ENCODE measurements at places on chromosomes 5 and 9. TPM values are rescaled to one million over a fixed set of nuclear protein-coding genes. Genes with fewer than 3 reads are reported as not detected.

- H3K27me3 ChIP-seq, result no peaks in the 10 kb centered on the region
- peaks cover 14% of the 10 kb centered on the region for H3K36me3 ChIP-seq
- no peak for DNase-seq
- H3K4me1 ChIP-seq, result peaks cover 3% of the 10 kb centered on the region
- no peak overlapping the region for H3K27ac ChIP-seq
Measured at GRCh38 chr5:914612-915011, 21.9 kb downstream of the TRIP13 start.

- no peaks in the 10 kb centered on the region for H3K36me3 ChIP-seq
- peaks cover 13% of the 10 kb centered on the region for H3K4me1 ChIP-seq
- H3K27me3 ChIP-seq, result no peaks in the 10 kb centered on the region
- H3K4me3 ChIP-seq, result no peak overlapping the region
- H3K27ac ChIP-seq, result no peak overlapping the region
- no peak for DNase-seq
Measured at GRCh38 chr5:92640340-92640739, 940.7 kb downstream of the NR2F1-AS1 start.

DNA sequence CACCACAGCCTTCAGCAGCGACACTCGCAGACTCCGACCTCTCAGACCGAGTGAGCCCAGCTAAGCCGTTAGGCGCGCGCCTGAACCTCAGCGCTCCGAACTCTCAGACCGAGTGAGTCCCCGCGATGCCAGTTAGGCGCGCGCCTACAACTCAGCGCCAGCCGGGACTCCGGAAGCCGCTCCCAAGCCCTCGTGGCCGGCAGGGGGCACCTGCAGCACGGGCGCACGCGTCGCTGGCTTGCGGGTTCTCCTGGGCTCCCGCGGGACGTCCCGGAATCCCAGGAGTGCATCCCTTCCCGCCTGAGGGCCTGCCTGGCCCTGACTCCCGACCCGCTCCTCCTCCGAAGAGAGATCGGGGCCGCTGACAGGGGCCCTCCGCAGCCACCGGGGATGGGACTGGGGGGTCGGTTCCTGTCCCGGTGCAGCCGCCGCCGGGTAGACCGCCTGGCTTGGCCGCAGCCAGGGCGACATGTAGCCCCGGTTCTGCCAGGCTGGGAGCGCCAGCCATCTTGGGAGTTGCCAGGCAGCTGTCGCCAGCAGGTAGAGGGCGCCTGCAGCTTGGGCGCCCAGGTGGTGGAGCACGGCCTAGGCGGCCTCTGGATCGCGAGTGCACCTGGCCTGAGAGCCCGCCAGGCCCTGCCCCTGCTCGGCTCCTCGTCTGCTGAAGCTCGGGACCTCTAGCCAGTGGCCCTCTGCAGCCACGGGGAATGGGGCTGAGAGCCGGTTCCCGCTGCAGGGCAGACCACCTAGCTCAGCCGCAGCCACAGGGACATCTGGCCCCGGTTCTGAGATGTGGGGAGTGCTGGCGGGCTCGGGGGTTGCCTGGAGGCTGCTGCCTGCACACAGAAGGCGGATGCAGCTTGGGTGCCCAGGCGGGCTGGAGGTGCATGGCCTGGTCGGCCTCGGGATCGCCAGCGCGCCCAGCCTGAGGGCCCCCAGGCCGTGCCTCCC is at the start of gene ANKRD18A:
ANKRD18A (minus strand) TSS at position 114 of the 951 bp plus-strand sequence. CDS start 311 bp downstream, outside the sequence.
- peak within 1 kb of the TSS; percentile 92 for H3K4me3 ChIP-seq
- peaks cover 9% of the 10 kb centered on the region for H3K36me3 ChIP-seq
- DNase-seq, result peak; percentile 93
- H3K27me3 ChIP-seq, result peaks cover 10% of the 10 kb centered on the region

The PAEP gene
- not detected for total RNA-seq

The DELE1 gene
- total RNA-seq, result 43.8 TPM

The SLC28A3 gene
- not detected for total RNA-seq
